Cardiac muscle cell (in vitro differentiated cells and primary cell): ENCODE measurements at places on chromosomes 4 and X.

DNA sequence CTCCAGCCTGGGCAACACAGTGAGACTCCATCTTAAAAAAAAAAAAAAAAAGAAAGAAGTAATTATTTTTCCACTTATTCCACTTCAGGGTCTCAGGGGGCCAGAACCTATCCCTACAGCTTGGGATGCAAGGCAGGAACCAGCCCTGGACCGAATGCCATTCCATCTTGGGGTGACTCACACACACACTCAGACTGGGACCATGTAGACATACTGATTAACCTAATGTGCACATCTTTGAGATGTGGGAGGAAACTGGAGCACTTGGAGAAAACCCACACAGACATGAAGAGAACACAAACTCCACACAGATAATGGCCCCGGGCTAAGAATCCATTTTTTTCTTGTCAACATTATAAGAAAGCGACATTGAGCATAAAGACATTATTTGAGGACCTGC is 132.5 kb downstream of the PTTG2 start:
- no peak for DNase-seq

GRCh38 chrX:15903186-15903681 is 48.6 kb upstream of the AP1S2 start:
- DNase-seq = no peak

GRCh38 chrX:129957241-129958082 is 25.0 kb upstream of the BCORL1 start:
- peak; percentile 65 for DNase-seq

DNA sequence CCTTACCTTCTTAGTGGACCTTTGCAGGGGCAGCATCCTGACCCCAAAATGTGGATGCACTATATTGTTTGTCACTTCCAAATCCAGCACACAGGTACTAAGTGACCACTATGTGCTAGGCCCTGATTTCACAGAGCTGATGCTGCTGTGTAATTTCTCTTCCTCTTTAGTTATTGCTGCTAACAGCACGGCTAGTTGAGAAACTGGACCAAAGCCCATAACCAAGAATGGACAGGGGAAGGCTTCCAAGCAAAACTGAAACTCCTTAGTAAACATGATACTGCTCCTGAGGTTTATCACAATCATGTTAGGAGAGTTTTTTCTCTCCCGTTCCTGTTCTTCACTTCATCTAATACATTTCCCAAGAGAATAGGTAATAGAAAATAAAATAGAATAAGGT is 172.9 kb upstream of the TTC29 start:
- DNase-seq = no peak

DNA sequence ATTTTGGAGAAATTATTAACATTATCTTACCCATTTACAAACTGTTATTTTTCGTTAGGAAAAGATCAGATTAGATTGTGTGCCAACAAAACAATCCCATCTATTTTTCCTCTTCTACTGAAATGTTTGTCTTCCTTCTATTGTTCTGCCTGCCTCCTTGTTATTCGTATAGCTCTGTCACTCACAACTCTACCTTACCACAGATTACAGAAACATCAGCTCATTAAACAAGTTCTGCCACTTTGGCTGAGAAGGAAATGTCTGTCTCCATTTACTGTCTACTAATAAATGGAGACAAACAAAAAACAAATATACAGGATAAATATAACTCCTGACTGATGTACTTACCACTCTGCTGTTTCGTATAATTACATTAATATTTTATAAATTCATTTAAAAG is 211.4 kb downstream of the ENOX2 start:
- no peak for DNase-seq

- DNase-seq = no peak
Measured at GRCh38 chr4:69133993-69134392, 37.7 kb downstream of the UGT2B7 start.

DNA sequence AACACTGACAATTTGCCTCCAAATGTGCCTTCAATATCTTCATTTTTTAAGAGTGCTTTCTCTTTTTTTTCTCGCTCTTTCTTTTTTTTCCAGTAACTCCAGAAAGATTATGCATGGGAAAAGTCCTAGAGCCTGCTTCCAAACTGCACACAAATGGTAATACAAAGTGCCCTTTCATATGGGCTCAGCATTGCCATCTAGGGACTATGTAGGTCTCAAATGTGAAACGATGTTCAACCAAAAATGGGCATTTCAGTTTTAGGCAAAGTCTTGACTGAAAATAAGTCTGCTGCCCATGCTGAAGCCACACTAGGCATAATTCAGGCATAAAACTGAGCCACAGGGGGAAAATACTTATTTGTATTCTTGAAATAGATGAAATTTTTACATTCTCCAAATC is 65.6 kb downstream of the SYNPO2 start:
- peak; percentile 67 for DNase-seq

- DNase-seq = peak; percentile 69
Measured at GRCh38 chrX:19593690-19594089, 78.4 kb upstream of the MAP3K15 start.

DNA sequence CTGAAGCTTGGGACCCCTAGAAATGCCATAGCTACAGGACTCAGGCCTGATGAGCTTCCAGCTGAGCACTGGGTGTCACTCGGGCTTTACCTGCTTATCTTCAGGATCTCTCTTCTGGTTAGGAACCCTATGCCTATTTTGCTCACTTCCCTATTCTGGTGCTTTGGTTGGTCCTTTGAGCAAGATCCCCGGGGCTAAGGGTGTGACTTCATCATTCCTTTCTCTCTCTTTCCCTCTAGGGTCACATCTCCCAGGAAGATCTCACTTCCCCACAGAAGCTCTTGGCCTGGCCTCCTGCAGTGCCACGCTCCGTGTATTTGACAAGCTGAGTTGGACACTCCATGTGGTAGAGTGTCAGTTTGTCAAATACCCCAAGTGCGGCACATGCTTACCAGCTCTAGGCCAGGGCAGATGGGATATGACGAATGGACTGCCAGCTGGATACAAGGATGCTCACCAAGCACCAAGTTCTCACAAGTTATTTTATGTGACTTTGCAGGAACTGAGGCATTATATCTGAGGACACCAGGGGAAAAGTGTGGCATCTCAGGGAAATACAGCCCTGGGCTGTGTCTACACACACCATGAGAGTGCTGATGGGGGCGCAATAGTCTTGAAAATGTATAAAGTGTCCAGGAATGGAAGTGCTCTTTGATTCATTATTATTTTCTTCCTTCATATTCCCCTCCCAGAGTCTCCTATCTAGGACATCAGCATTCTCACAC is 21.1 kb downstream of the VSIG4 start:
- no peak for DNase-seq

- DNase-seq = peak; percentile 84
Measured at GRCh38 chr4:185573651-185574199, 38.4 kb upstream of the PDLIM3 start.
